ENCODE measurements at places on chromosomes 2 and 18.

- DNase-seq, result no peak
Observed at GRCh38 chr18:53025247-53025646, 685.2 kb downstream of the DCC start.

GRCh38 chr2:220335591-220335915 lies 708.1 kb downstream of the SLC4A3 start:
- DNase-seq, result no peak

GRCh38 chr2:187155476-187155875 lies 292.6 kb downstream of the CALCRL start:
- no peak for DNase-seq

DNA sequence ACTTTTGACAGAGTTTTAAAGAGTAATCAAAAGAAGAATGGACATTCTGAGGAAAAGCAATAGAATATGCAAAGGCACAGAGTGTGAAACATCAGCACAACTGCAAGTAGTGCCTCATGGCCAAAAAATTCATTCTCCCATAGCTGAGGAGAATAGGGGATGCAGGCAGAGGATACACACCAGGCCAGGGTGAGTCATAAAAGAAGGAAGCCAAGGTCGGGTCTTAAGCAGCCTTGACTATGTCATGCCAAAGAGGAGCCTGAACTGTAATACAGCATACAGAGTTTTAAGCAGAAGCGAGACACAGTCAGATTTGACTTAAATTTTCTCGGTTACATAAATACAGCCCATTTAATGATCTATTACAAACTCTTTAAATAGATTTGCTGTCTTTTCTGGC lies 165.0 kb downstream of the LNPK start:
- no peak for DNase-seq

DNA sequence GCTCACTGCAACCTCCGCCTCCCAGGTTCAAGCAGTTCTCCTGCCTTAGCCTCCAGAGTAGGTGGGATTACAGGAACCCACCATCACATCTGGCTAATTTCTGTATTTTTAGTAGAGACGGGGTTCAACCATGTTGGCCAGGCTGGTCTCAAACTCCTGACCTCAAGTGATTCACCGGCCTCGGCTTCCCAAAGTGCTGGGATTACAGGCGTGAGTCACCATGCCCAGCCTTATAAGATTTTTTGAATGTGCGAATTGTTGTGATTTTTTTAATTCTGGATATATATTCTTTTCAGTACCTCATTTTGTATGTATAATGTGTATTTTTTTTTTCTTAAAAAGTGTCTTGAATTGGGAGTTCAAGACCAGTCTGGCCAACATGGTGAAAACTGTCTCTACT lies 42.0 kb upstream of the CCDC150 start:
- DNase-seq, result no peak

GRCh38 chr18:31401156-31402025 lies 24.8 kb downstream of the DSG4 start:
- DNase-seq, result no peak

Measured in effector memory CD8-positive, alpha-beta T cell (primary cell).